ENCODE measurements at places on chromosomes 7 and 10. TPM values are rescaled to one million over a fixed set of nuclear protein-coding genes. Genes with fewer than 3 reads are reported as not detected.

GRCh38 chr7:2546776-2547586 is 8.3 kb downstream of the BRAT1 start:
- no peak for DNase-seq

GRCh38 chr10:1472178-1472958 is 265.0 kb downstream of the ADARB2 start:
- DNase-seq: no peak

DNA sequence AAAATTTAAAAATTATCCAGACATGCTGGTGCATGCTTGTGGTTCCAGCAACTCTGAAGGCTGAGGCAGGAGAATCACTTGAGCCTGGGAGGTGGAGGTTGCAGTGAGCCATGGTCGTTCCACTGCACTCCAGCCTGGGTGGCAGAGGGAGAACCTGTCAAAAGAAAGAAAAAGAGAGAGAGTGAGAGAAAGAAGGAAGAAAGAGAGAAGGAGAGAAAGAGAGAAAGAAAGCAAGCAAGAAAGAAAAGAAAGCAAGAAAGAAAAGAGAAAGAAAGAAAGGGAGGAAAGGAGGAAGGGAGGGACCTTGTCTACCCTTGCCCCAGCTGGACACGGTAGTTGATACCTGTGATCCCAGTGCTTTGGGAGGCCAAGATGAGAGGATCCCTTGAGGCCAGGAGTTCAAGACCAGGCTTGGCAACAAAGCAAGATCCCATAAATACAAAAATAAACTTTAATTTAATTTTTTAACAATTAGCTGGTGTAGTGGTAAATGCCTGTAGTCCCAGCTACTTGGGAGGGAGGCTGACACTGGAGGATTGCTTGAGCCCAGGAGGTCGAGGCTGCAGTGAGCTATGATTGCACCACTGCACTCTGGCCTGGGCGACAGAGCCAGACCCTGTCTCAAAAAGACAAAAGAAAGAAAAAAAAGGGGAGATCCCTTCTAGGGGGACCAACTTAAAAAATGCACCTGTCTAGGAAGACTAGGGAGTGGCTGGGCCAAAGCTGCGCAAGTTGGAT is 9.2 kb downstream of the NYAP1 start:
- no peak for DNase-seq

GRCh38 chr10:33716501-33717267 is 382.2 kb upstream of the NRP1 start:
- DNase-seq: no peak

PTPN20 gene
- total RNA-seq: not detected

PON3 gene
- total RNA-seq: not detected

CD36 gene
- total RNA-seq: 0.05 TPM

GPR85 gene
- 7.0 TPM for total RNA-seq

NEUROG3 gene
- not detected for total RNA-seq

SLC26A3 gene
- total RNA-seq: not detected

Measured in A172 (cell line).